Sigmoid colon (tissue), 7 donors: ENCODE measurements at places on chromosomes 2 and 18. TPM values are rescaled to one million over a fixed set of nuclear protein-coding genes. Genes with fewer than 3 reads are reported as not detected.

The CAVIN2 gene
- 189 TPM for total RNA-seq

The TYMS gene
- 0.55 TPM for total RNA-seq

The RNPEPL1 gene
- 87.8 TPM for total RNA-seq

The CNTNAP5 gene
- 2.5 TPM for total RNA-seq

The ST6GAL2 gene
- 1.8 TPM for total RNA-seq

The TSGA10 gene
- 4.4 TPM for total RNA-seq

The PKDCC gene
- total RNA-seq = 101 TPM

The ACVR1C gene
- total RNA-seq = 0.14 TPM

The CHRNA1 gene
- not detected for total RNA-seq

The NT5DC4 gene
- total RNA-seq = not detected

The MARCHF4 gene
- not detected for total RNA-seq

The TSPYL6 gene
- total RNA-seq = not detected

DNA sequence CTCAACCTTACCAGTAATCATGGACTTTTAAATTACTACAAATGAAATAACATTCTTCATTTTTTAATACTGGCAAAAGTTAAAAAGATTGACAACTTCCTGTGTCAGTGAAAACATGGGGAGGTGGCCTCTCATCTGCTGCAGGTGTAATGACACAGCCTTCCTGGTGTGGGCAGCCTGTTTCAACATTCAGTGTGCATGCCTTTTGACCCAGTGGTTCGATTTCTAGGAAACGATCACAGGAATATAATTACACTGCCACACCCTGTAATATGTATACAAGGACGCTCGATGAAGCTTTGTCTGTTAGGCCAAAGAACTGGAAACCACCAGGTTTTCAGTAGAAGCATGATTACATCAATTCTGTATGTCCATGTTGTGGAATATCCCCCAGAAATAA is 68.7 kb downstream of the MTHFD2 start:
- DNase-seq = no peak
- no peak overlapping the region for H3K4me3 ChIP-seq
- H3K4me1 ChIP-seq = no peaks in the 10 kb centered on the region
- H3K27me3 ChIP-seq = no peaks in the 10 kb centered on the region
- H3K27ac ChIP-seq = no peak overlapping the region
- peaks cover 5% of the 10 kb centered on the region for H3K36me3 ChIP-seq

GRCh38 chr2:177489719-177490301 is 97.2 kb downstream of the AGPS start:
- H3K27ac ChIP-seq = no peak overlapping the region
- no peaks in the 10 kb centered on the region for H3K4me1 ChIP-seq
- no peak overlapping the region for H3K4me3 ChIP-seq

GRCh38 chr18:80202264-80202998 is 44.9 kb downstream of the PARD6G start:
- H3K4me1 ChIP-seq = peaks cover 20% of the 10 kb centered on the region
- H3K27me3 ChIP-seq = no peaks in the 10 kb centered on the region
- no peak overlapping the region for H3K4me3 ChIP-seq
- no peak overlapping the region for H3K27ac ChIP-seq

GRCh38 chr2:176704282-176704858 is 435.1 kb downstream of the MTX2 start:
- H3K27ac ChIP-seq = no peak overlapping the region
- H3K4me1 ChIP-seq = no peaks in the 10 kb centered on the region
- H3K4me3 ChIP-seq = no peak overlapping the region

DNA sequence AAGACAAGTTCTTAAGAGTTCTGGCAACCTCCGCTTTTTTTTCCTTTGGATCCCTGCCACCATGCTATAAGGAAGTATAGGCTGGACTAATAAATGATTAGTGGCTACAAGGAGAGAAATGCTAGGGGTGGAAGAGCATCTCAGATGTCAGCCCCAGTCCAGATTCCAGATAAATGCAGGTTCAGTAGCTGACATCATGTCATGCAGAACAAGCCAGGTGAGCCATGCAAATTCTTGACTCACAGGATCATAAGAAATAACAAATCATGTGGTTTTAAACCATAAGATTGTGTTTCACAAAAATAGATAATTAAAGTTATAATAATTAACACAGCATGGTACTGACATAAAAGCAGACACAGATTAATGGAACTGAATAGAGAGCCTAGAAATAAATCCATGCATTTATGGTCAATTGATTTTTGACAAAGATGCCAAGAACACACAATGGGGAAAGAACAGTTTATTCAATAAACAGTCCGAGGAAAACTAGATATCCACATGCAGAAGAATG is 152.9 kb upstream of the SESTD1 start:
- H3K36me3 ChIP-seq = no peaks in the 10 kb centered on the region
- DNase-seq = no peak
- no peak overlapping the region for H3K4me3 ChIP-seq
- no peak overlapping the region for H3K27ac ChIP-seq
- no peaks in the 10 kb centered on the region for H3K4me1 ChIP-seq

DNA sequence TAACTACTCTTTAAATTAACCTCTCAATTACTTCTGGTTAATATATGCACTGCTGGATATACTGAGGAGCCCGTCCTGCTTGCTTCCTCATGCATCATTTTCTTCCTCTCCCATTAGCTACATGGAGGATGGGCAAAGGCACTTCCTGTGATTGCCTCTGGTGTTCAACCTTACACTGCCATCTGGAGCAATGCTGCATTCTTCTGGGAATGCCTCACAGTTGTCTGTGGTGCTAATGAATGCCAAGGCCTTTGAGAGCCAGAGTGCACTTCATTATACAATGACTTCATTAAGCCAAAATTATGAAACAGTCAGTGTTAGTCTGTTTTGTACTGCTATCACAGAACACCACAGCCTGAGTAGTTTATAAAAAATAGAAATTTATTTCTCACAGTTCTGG is 134.8 kb upstream of the DOCK10 start:
- H3K4me1 ChIP-seq = no peaks in the 10 kb centered on the region
- H3K27me3 ChIP-seq = no peaks in the 10 kb centered on the region
- no peak overlapping the region for H3K27ac ChIP-seq
- no peak for DNase-seq

DNA sequence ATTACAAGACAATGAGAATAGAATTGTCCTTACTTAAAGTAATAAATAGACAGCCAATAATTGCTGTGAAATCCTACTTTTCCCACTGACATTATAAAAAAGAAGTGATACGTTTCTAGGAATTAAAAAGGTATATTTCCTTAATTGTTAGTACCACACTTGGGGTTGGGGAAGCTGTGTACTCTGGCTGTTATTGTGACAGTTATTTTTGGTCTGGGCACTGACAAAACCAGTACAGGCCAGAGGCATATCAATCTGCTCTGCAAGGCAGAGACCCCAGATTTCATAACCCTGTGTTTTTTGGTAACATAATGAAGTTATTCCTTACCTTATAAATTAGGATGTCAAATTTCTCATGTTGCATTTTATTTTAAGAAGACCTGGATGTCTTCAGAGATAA is 66.5 kb downstream of the RAB10 start:
- DNase-seq = no peak
- H3K36me3 ChIP-seq = no peaks in the 10 kb centered on the region
- H3K4me3 ChIP-seq = no peak overlapping the region

DNA sequence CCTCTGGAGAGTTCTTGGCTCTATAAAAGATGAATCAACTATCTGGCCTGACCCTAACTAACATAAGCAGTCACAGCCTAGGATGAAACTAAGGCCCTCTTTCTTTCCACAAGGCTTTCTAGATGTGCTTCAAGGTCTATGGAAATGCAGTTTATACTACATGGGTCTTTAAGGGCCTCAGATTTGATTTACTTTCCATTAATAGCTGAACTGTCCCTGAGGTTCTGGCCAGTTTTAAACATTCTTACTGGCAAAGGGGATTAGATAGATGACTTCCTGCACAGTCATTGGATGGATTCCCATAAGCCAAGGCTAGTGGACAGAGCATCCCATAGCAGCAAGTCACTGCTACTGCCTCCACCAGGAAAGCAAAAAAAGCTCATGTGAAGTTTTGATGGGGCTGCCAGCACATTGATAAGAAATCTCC is 38.1 kb upstream of the LCLAT1 start:
- H3K36me3 ChIP-seq = no peaks in the 10 kb centered on the region
- peaks cover 93% of the 10 kb centered on the region for H3K4me1 ChIP-seq
- no peak overlapping the region for H3K4me3 ChIP-seq

DNA sequence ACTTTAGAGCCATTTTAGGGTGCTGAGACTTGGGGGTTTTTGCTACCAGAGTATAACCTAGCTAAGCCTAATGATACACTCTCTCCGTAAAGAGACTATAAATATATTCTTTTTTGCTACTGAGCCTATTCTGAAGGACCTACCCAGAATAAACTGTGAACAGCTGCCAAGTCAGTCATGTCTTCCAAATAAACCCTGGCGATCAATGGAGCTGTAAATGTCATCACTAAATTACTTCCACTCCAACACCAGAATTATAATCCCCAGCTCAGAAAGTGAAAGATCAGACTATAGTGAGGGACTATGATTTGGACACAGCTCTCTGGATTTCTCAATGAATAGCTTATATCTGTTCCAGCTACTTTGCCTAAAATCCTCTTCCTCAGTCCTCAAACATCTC is 178.9 kb downstream of the METTL4 start:
- no peak overlapping the region for H3K27ac ChIP-seq
- H3K36me3 ChIP-seq = no peaks in the 10 kb centered on the region
- DNase-seq = no peak
- no peaks in the 10 kb centered on the region for H3K4me1 ChIP-seq

DNA sequence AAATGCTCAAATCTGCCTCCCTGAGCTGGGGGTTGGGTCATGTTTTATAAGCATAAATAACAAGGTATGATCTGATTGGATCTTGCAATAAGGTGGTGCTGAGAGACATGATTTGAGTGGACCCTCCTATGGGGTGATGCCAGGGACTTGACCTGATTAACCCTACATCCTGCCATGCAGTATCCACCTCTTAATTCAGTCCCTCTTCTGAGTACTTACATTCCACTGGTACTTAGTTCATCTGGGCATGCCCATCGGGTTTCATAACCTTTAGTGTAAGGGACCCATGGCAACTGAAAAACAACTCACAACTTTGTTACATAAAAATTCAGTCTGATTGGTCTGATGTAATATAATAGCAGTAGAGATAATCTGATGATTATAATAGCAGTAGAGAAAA is 397.9 kb upstream of the HNMT start:
- DNase-seq = no peak
- H3K36me3 ChIP-seq = no peaks in the 10 kb centered on the region
- no peaks in the 10 kb centered on the region for H3K4me1 ChIP-seq
- no peaks in the 10 kb centered on the region for H3K27me3 ChIP-seq
- H3K4me3 ChIP-seq = no peak overlapping the region

DNA sequence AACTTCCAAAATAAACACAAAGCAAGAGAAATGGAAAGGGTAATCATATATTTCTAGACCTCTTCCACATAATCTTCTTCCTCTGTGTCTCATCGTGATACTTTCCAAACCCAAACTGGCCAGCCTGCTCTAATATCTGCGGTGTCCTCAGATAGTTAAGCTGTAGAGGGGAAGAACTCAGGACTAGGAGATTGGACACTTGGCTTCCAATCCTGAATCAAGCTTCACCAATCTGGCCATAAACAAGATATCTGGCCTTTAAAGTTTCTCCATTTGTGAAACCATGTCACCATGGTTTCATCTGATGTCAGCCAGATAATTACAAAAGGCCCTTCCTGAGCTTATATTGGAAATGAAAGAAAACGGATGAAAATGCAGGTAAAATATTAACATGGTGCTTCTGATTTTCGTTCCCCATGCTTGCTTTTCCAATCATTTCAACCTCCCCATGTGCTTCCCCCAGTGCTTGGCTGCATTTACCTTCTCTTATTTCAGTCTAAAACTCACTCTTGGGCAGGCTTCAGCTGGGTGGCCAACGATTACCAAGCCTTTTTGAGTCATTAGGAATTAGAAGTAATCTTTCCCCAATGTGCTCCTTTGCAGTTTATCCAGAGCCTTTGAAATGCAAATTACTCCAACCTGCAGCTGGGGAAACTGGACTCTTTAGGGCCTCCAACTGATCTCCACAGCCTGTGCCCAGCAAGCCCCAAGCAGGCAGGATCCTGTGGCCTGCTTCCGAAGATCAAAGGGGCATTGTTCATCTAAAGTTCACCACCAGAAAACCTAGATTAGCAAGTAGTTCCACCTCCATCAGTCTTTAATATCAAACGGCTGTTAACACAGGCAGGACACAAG is 44.5 kb upstream of the MYCN start:
- no peaks in the 10 kb centered on the region for H3K27me3 ChIP-seq
- no peak overlapping the region for H3K27ac ChIP-seq
- no peaks in the 10 kb centered on the region for H3K36me3 ChIP-seq
- no peak overlapping the region for H3K4me3 ChIP-seq
- DNase-seq = no peak

GRCh38 chr2:84905181-84906107 is at the start of gene TMSB10:
Gene TMSB10, plus strand, starts transcription at chr2:84905656.
- peak within 1 kb of the TSS; percentile 77 for H3K4me3 ChIP-seq
- peak; percentile 94 for DNase-seq
- no peaks in the 10 kb centered on the region for H3K27me3 ChIP-seq
